ENCODE measurements at places on chromosomes 7 and 10.

DNA sequence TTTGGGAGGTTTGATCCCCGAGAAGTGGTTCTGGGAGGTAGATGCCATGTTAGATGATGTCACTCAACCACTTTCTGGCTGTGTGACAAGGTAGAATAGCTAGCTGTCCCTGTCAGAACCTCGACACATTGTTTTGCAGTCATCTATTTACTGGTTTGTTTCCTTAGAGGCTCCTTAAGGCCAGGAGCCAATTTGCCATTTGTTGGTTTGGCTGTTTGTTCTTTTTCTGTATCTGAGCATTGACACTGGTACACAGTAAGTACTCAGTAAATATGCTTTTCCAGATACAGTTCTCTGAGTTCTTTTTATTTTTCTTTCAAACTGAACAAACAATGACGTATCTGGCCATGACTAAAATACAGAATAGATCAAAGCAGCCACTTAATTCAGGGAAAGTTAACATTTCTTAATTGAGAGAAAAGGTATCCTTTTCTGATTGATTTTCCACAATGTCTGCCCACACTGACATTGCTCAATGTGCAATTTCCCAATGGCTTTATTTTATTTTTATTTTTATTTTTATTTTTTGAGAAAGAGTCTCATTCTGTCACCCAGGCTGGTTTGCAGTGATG lies 121.6 kb downstream of the SPAG6 start:
- DNase-seq, result no peak

GRCh38 chr10:5977471-5978229 lies at the start of gene IL15RA:
TSS of gene IL15RA (minus strand) at chr10:5977543. CDS start at chr10:5977492, 51 bp downstream.
- DNase-seq, result peak; percentile 68

DNA sequence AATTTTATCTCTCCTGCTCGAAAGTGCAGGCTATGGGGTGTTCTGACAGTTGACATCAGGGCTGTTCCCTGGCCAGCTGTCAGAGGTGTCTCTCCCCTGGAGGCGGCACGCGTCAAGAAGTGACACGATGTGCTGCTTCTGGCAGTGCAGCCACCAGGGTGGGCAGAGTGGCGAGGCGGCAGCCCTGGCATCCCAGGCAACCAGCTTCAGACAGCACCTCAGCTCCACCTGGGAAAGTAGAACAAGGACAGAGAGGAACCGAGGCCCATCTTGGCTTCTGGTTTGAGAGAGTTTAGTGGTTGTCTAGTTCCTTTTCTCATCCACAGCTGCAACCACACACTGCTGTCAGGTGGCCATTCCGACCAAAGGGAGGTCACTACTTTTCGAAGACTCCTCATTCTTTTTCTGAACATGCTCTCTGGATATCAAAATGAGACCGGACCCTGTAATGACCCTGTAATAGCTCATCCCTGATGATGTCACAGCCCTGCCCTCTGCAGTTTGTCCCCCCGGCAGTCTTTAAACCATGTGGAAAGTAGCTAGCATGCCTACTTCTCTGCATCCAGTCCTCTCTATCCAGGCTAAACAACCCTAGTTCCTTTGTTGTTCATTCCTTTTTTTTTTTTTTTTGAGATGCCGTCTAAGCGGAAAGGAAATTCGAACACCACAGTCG lies 381.0 kb upstream of the NRP1 start:
- DNase-seq, result no peak

DNA sequence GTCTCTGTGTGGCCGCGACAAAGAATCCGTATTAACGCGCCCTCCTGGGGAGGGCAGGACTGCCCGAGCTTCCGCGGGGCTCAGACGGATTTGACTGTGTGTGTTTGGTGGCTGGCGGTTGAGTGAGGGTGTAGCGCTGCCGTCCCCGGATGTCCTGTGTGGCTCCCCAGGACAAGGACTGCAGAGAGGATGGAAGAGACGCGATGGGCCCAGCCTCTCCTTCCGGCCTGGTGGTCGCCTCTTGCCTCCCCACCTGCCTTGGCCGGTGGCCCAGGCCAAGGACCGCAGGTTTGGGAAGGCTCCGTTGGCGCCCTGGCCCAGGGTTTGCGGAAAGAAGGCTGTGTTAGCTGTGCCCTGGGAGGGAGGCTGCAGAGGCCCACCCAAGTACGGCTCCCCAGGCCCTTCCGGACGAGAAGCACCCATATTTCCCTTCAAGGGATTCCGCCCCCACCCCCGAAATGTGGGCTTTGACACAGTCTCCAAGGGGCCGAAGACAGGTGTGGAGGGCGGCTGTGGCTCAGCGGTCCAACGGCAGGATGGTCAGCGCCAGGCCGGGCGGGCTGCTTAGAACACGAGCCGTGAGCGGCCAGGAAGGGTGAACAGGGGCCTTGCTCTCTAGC lies 2.3 kb downstream of the UNCX start:
- no peak for DNase-seq

GRCh38 chr10:44650691-44651661 lies 260.2 kb upstream of the TMEM72 start:
- DNase-seq, result no peak

DNA sequence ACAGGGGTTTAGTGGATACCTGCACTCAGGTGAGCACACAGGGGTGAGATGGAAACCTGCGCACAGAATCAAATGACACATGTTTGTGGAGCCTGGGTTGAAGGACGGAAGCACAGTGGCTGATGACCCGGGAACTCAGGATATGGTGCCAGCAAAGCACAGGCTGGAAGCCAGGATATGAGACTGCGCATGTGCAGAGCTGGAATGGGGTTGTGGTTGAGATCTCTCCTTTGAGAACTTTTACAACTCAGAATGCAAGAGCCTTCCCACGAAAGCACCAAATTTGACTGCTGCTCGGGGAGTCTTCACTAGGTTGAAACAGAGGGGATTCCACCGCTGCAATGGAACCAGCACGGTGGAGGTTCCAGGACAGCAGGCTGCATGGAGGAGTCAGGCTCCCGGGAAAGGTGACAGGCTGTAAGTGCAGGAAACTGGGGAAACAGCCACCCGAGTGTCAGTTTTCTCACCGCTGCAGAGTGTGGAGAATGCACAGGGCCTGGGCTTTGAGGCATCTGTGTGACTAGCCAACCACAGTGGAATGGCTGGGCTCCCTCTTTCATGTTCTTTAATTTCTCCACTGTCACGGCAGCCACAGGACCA lies 133.4 kb upstream of the TCERG1L start:
- DNase-seq, result no peak

DNA sequence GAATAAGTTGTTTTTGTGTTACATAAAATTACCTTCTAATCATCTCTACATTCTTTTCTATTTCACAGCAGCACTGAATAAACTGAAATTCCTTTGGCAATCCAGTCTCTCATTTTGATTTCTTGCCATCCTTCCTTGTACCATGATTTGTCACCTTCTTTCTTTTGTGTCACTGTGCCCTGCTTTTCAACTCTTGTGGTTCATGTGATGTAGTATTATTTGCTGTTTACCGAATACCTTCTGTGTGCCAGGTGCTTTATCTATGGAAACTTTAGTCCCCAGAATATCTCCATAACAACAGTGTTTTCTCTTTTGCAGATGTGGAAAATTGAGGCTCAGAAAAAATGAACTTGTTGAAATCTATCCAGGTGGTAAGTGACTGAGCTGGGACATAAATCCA lies 220.3 kb downstream of the STK31 start:
- DNase-seq, result no peak

- DNase-seq, result no peak
These were observed 418.2 kb downstream of the TYW1 start for GRCh38 chr7:67414858-67415257.

DNA sequence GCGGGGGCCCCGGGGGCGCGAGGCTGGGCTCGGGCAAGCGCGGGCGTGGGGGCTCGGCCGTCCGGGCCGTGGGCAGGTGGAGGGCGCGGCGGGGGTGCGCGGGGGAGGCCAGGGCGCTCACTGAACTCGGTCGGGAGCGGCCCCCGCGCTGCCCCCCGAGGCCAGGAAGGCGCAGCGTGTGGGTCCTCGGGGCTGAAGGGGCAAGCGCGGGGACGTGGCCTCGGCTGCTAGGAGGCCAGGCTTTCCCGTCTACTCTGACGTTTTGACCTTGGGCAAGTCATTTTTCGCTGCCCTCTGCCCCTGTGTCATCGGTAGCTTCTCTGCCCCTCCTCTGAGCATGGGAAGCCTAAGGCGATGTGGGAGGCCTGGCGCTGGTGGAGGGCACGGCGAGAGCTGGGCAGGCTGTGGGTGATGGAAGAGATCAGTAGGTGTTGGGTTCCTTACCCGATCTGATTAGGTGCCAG lies 441 bp downstream of the FBH1 start:
- no peak for DNase-seq

DNA sequence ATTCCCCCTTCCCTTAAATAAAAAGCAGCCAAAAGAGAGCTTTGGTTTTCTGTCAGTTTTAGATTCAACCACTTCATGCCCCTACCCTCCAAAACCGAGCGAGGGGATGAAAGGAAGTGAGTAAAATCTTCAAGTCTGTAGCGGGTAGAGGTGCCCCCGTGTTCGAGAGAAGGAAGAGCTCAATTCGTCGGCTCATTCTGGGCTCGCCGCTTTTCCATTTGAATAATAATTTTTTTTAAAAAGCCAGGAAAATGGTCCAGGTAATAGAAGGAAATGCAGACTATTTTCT lies 436.2 kb upstream of the GALNT17 start:
- DNase-seq, result no peak

- no peak for DNase-seq
These were observed 17.5 kb downstream of the TWIST1 start for GRCh38 chr7:19099924-19100323.

DNA sequence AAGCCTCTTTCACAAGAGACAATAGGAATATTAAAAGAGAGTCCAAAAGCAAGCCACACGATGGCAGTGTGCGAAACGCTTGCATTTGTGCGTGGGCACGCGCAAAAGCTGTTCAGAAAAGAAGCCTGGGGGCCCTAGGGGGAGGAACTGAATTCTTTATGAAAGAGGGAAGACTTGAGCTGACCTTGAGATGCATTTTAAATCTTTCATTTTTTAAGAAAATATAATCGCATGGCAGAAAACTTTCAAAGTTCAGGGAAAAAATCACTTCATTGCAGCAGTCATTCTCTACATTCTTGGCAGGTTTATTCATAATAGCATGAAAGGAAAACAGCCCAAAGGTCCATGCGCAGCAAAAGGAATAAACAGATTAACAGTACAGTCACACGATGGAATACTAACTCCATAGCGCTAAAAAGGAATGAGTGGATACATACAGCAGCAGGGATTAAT lies 206.5 kb upstream of the PRKCQ start:
- DNase-seq, result no peak

DNA sequence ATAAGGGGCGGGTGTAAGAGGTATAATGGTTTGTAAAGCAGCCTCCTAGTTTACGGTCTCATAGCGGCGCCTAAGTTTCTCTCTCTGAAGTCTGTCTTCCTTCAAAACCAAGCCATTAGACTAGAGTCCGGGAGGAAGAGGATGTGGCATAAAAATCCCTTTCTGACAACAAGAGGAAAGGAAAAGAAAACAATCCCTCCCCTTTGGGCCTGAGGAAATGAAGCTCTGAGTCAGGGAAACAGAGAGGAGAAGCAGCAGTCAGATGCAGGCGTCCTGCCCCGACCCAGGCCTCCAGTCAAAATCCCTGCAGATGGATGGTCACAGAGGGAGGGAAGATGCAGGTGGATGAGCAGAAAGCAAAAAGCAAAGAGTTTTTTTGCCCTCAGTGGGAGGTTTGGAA lies 23.7 kb downstream of the PARP12 start:
- no peak for DNase-seq

GRCh38 chr7:127477295-127478023 lies 85.0 kb upstream of the ZNF800 start:
- no peak for DNase-seq

- no peak for DNase-seq
These were observed 44.9 kb upstream of the ANK3 start for GRCh38 chr10:60434418-60435046.

DNA sequence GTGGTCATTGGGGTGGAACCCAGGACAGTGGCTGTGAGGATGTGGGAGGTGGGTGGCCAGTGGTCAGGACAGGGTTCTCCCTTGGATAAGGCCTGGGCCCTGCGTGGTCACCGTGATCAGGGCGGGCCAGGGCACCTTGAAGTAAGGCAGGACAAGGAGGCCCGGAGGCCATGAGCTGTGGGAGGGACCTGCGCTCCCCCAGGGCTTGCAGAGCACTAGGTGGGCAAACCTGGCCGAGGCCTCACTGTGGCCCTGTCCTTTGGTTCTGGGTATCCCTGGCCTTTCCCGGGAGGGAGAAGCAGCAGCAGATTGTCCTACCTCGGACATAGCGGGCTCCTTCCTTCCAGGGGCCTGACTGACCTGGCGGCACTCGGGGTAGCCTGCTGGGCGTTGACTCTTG lies 144.8 kb upstream of the RET start:
- DNase-seq, result no peak

DNA sequence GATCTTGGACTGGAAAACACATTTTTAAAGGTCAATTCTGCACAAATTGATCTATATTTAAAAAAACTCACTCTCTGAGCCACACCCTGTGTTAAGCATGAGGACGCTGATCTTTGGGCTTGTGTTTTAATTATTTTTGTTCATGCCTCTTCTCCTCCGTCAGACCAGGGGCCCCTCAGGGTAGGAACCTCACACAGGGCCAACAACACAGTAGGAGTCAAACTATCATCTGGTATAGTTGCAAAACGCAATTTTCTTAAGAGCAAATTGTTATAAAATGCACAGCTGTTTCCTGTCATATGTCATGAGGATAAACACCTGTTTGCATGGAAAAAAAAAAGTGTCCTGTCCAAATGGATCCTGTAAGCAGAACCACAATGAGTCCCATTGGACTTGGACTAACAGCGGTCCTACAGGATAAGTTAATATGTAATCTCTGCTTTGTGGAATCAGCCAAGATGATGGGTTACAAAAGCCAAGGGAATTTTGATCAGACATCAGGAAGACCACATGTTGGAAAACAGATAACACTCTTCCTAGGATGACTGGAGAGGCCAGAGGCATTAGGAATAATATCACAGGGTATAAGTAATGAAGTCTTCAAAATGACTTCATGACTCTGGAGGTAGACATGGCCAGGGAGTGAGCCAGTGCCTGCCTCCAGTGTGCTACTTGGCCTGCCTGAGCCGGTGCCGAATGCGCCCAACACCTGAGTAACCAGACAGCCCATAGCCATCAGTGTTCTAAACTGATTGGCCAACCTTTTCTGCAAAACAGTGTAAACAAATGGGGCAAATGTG lies 184.9 kb upstream of the ADCY1 start:
- no peak for DNase-seq

DNA sequence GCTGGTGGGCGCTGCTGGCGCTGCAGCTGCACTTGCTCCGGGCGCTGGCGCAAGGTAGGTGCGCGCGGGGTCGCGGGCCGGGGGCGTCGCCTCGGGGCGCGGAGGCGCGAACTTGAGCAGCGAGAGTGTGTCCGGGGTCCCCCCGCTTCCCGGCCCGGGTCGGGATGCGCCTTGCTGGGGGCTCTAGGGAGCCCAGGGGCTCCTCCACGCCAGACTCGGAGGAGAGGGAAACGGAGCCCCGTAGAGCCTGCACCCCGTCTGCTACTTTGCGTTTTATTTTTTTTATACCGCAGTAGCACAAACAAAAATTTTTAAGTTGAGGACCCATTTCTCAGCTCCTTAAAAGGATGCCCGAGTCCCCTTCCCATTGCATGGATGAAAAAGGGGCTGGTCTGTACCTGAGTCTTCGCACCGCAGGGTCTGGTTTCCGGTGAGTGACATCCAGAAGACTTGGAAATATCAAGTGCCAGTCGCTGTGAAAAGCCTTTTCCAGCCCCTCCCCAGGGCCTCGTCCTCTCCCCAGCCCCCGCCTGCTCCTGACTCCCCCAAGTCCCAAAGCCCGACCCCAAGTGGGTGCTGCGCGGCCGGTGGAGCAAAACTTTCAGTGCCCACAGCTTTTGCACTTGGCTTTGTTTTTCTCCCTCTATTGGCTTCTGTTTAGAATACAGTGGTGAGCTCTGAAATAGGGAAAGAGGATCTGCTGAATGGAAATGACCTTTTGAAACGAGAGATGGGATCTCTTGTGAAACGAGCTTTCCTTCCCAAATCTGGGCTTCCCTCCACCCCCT lies 973 bp downstream of the SDK1 start:
- no peak for DNase-seq
